ENCODE measurements at places on chromosomes 3 and 15. TPM values are rescaled to one million over a fixed set of nuclear protein-coding genes. Genes with fewer than 3 reads are reported as not detected.
A peak's percentile ranks its signal among the peaks of the same experiment; 100 is the strongest.

DNA sequence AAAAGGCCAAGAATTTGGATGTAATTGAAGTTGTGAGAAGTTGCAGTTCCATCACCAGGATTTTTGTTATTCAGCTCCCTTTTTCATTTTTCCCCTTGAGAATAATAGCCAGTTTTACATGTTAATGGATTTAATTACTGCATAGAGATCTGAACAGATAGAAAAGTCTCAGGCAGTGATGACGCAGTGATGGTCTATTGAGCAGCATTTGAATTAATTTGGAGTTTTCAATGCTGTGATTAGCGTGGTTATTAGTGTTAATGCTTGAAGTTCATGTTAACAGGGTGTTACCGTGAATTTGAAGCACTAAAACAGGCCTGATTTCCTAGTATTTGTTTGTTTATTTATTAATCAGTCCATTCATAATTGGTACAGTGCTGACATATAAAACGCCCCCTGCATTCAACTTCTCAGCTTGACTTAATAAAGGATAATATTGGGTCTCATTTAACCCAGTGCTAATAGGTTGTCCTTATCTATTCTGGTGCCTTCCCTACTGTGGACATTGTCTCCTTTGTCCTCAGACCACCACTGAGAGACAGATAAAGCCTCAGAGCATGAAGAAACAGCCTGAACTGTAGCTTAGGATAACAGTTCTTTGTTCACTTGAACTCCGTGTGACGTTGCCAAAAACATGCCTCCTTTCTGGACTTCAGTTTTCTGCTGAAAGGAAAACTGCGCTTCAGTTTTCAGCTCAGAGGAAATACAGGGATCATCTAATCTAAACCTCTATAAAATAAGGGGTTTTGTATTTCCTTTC lies 82.4 kb downstream of the RTP4 start:
- H3K36me3 ChIP-seq: no peaks in the 10 kb centered on the region
- no peaks in the 10 kb centered on the region for H3K27me3 ChIP-seq
- no peak overlapping the region for H3K27ac ChIP-seq
- H3K4me1 ChIP-seq: no peaks in the 10 kb centered on the region
- H3K4me3 ChIP-seq: no peak overlapping the region
- no peak for DNase-seq

DNA sequence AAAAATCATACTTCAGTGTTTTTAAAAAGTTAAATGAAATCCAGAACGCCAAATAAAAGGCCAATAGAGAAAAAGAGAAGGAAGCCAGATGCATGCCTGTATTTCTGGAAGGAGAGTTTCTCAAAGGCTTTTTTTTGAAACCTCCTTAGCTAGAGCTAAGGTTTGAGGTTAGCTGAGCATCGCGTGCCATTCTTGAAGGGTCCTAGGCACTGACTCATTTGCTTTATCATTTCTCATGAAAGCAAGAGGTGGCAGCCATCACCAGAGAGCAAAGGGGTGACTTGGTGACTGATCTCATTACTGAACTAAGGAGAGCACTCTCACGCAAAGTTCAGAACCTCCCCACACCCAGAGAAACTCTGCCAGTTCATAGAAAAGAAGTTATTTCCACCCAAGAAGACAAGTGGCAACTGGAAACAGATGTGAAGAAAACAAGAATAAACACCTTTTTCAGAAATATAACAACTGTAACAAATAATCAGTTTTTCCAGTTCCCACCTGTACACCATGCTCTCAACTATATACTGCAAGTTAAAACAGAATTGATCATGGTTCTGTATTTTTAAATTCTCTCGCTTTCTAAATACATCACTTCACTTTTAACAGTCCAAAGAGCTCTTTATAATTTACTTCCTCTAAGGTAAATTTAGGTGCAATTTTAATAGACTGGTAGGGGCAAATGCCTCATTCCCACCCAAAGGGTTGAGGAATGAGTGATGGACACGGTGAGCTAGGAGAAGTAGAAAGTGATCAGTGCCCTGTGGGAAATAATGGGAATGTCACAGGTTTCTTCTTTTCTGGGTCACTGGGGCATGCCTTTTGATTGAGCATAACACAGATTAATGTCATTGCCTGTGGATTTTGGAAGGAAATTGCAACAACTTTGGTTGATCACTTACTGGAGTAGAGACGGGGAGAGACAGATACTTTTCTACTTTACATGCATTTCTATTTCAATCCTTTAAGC lies 24.7 kb downstream of the GPR15 start:
- peaks cover 4% of the 10 kb centered on the region for H3K27me3 ChIP-seq
- no peaks in the 10 kb centered on the region for H3K4me1 ChIP-seq
- H3K4me3 ChIP-seq: no peak overlapping the region
- no peaks in the 10 kb centered on the region for H3K36me3 ChIP-seq
- no peak overlapping the region for H3K27ac ChIP-seq

Gene SLC7A14
- not detected for total RNA-seq

DNA sequence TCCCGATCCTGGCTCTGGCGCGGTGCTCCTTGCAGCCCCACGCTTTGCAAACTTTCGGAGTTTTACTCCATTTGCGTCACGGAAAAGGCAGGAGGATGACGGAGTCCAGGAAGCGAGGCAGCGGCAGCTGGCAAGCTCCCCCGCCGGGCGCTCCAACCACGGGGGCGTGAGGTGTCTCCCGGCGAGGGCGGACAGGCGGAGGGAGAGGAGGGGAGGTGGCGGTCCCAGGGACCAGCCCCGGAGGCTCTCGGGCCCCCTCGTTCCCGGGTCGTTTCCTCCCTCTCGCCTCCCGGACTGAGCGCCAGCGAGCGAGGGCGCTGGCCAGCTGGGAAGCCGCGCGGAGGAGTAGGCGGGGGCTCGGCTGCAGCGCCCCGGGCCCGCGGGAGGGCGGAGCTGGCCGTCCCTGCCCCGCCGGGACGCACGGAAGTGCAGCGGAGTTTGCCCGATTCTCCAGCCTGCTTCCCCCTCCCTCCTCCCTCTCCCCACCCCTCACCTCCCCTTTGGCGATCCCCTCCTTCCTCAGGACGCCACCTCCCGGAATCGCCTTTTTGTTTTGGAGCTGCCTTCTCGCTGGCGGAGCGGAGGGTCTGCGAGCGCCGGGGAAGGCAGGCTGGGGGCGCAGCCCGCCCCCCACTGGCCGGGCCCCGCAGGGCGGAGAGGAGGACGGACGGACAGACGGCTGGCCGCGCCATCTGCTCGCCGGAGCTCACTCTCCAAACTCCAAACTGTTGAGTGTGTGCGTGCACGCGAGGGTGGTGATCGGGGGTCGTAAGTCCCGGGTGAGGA lies at the start of gene SNX33:
Gene SNX33, plus strand, starts transcription at position 543 of the 786 bp plus-strand sequence. CDS start 1,191 bp downstream, outside the sequence.
- DNase-seq: peak; percentile 92
- H3K36me3 ChIP-seq: no peaks in the 10 kb centered on the region
- peak within 1 kb of the TSS; percentile 98 for H3K27ac ChIP-seq
- H3K4me1 ChIP-seq: peaks cover 49% of the 10 kb centered on the region

GRCh38 chr15:64222573-64223366 lies 59.9 kb upstream of the PPIB start:
- no peak for DNase-seq
- no peak overlapping the region for H3K4me3 ChIP-seq
- no peak overlapping the region for H3K27ac ChIP-seq
- H3K36me3 ChIP-seq: no peaks in the 10 kb centered on the region
- no peaks in the 10 kb centered on the region for H3K27me3 ChIP-seq

DNA sequence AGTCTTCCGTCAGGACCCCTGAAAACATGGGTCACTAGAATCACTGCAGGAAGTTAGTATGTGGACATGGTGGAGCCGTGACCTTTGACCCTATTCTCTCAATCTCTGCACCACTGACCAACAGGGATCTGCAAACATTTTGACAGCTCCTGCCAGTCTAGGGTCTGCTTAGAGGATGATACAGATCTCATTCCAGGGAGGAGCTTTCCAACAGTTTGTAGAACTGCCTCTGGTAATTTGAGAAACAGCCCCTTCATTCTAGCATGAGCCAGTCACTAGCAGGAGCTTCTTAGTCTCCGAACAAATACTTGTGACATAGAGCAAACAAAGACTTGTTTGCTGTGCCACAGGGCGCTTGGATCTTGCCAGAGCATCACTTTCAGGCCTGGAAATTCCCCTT lies 270.3 kb upstream of the CFAP20DC start:
- no peak overlapping the region for H3K27ac ChIP-seq
- no peaks in the 10 kb centered on the region for H3K36me3 ChIP-seq
- DNase-seq: no peak
- H3K27me3 ChIP-seq: no peaks in the 10 kb centered on the region
- H3K4me3 ChIP-seq: no peak overlapping the region
- no peaks in the 10 kb centered on the region for H3K4me1 ChIP-seq

DNA sequence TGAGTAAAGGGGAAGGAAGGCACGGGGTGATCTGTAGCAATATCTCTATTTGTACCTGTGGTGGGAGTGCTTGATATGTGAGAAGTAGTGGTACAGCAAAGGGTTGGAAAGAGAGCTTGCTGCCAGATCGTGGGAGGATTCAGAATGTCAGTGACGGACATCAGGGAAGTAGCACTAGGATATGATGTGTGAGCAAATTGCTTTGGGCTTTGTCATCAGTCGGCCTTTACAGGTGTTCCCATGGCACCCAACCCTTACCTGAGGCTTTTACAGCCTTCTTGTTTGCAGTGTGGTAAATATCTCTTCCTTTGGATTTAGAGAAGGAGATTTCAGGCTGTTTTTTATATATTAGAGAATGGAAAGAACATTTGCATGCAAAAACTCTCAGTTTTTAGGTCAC lies 29.8 kb downstream of the IL1RAP start:
- H3K4me3 ChIP-seq: no peak overlapping the region
- no peaks in the 10 kb centered on the region for H3K27me3 ChIP-seq
- H3K27ac ChIP-seq: no peak overlapping the region
- H3K4me1 ChIP-seq: peaks cover 6% of the 10 kb centered on the region
- H3K36me3 ChIP-seq: no peaks in the 10 kb centered on the region
- DNase-seq: no peak

DNA sequence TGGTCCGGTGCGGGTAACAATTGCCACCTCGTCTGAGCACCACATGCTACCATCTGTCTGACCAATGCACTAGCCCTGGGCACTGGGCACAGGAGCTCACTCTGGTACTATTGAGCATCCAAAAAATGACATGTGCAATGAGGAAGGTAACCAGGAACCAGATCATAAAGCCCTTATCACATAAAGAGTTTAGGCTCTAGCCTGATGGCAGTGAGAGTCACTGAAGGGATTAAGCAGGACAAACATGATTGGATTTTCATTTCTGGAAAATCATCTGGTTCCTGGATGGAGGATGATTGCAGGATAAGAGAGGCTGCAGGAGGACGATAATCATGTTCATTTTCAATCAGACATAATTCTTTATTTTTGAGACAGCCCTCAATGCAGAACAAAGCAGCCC lies 12.4 kb downstream of the NDUFB4 start:
- no peaks in the 10 kb centered on the region for H3K4me1 ChIP-seq
- H3K27ac ChIP-seq: no peak overlapping the region
- no peak overlapping the region for H3K4me3 ChIP-seq
- H3K36me3 ChIP-seq: no peaks in the 10 kb centered on the region
- H3K27me3 ChIP-seq: no peaks in the 10 kb centered on the region

GRCh38 chr15:85710340-85710842 lies 84.3 kb downstream of the KLHL25 start:
- no peaks in the 10 kb centered on the region for H3K27me3 ChIP-seq
- H3K27ac ChIP-seq: no peak overlapping the region
- no peak overlapping the region for H3K4me3 ChIP-seq
- peaks cover 73% of the 10 kb centered on the region for H3K36me3 ChIP-seq

Gene LRIG1
- 56.2 TPM for total RNA-seq

GRCh38 chr3:39275052-39275451 lies 4.8 kb downstream of the CX3CR1 start:
- H3K27me3 ChIP-seq: peaks cover 4% of the 10 kb centered on the region
- H3K27ac ChIP-seq: no peak overlapping the region
- peaks cover 4% of the 10 kb centered on the region for H3K4me1 ChIP-seq
- DNase-seq: no peak

- no peaks in the 10 kb centered on the region for H3K27me3 ChIP-seq
- no peak overlapping the region for H3K27ac ChIP-seq
- DNase-seq: no peak
- H3K4me1 ChIP-seq: no peaks in the 10 kb centered on the region
Observed at GRCh38 chr3:170724599-170725280, 138.9 kb upstream of the SLC7A14 start.

Data from upper lobe of right lung (tissue), 1 donor.